ENCODE measurements at places on chromosomes 11 and 22.

GRCh38 chr11:11848891-11849746 is 7.3 kb downstream of the USP47 start:
- peak; percentile 41 for DNase-seq

DNA sequence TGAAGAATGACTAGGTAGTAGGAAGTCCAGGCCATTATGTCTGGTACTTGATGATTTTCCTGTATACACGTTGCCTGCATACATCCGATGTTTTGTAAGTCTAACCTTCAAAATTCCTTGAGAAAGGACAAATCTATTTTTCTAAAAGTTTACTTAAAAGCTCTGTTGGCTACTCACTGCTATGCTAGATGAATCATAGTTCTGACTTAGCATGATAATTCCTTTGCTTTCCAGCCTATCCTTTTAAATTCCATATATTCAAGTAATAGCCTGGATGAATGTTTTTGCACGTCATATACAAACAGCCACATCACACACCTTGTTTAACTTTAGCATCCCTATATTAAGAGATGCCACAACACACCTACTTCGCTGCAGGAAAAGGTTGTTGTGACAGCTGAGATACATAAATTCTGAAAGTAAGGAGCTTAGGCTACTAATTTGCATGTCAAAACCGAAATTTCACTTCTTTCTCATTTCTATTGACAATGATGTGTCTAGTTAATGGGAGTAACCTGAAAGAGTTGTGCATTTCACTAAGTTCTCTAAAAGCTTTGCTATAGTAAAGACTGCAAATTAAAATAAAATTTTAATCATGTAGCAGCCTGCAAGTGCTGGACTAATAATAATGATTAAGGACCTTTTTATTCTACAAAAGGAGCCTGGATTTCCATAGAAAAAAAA is 1116.4 kb downstream of the JRKL start:
- DNase-seq, result no peak

- no peak for DNase-seq
These were observed 110.9 kb downstream of the ELP4 start for GRCh38 chr11:31620434-31620833.

DNA sequence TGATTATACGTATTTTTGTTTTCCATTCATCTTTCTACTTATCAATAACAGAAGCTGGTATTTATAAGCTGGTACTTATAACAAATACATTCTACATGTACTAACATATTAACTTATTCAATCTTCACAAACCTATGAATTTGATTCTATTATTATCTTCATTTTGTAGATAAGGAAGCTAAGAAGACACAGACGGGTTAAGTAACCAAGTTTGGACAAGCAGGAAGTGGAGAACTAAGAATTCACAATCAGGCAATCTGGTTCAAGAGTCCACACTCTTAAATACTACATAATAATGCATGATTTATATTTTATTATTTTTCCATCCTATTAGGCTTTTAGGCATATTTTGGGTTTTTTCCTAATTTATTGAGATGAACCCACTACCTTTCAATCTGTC is 25.0 kb downstream of the FCHSD2 start:
- no peak for DNase-seq

GRCh38 chr11:65152122-65152521 is 17.8 kb upstream of the SYVN1 start:
- no peak for DNase-seq

DNA sequence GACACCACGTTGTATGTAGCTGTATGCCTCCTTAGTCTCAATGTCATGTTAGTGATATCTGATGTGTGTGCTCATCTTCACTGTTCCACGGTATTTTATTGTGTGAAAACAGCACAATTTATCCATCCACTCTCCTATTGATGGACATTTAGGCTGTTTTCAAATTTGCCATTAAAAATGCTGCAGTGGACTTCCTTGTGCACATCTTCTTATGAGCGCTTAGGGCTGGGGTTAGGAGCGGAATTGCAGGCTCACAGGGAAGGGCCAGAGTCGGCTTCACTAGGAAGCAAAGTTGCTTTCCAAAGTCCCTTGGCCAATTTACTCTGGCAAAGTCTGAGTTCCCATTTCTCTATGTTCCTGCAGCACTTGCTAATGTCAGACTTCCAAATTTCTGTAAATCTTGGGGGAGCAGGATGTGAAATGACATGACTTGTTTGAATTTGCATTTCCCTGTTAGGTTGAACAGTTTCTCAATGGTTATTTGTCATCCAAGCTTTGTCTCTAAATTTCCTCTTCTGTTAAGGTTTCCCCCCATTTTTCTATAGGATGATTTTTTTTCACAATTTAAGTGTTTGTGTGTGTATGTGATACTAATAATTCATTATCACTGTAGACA is 75.4 kb downstream of the MYEOV start:
- no peak for DNase-seq

GRCh38 chr22:49291781-49292180 is 535.9 kb downstream of the BRD1 start:
- no peak for DNase-seq

GRCh38 chr11:79422866-79423265 is 18.0 kb downstream of the TENM4 start:
- DNase-seq, result no peak

GRCh38 chr11:14181121-14181520 is 177.9 kb downstream of the RRAS2 start:
- no peak for DNase-seq

- DNase-seq, result no peak
These were observed 40.9 kb downstream of the ATG13 start for GRCh38 chr11:46658259-46658658.

DNA sequence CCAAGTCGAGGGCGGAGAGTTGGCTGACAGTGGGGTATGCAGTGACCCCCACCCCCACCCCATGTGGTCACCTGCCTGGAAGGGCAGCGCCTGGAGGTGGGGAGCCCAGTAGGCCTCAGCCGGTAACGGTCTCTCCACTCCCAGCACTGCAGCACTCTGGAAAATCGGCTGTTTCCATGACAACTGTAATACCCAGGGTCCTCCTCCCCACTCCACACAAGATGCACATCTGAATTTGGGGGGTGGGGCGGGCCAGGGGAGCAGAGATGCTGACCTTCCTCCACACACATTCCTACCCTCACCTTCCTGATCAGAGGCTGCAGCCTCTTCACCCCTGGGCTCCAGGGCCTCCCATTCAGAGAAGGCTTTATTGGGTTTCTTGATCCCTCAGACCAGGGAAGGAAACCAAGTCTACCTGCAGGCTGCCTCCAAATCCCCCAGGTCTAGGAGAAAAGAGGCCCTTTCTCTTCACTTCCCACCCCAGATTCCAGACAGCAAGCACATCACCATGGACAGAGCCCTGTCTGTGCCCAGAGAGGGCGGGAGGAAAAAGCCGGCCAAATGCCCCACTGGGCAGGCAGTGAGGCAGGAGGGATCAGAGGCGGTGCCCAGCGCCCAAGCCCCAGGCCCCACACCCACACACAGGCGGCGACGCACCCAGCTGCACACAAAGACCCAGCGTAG is 46.5 kb downstream of the SLC22A12 start:
- no peak for DNase-seq

DNA sequence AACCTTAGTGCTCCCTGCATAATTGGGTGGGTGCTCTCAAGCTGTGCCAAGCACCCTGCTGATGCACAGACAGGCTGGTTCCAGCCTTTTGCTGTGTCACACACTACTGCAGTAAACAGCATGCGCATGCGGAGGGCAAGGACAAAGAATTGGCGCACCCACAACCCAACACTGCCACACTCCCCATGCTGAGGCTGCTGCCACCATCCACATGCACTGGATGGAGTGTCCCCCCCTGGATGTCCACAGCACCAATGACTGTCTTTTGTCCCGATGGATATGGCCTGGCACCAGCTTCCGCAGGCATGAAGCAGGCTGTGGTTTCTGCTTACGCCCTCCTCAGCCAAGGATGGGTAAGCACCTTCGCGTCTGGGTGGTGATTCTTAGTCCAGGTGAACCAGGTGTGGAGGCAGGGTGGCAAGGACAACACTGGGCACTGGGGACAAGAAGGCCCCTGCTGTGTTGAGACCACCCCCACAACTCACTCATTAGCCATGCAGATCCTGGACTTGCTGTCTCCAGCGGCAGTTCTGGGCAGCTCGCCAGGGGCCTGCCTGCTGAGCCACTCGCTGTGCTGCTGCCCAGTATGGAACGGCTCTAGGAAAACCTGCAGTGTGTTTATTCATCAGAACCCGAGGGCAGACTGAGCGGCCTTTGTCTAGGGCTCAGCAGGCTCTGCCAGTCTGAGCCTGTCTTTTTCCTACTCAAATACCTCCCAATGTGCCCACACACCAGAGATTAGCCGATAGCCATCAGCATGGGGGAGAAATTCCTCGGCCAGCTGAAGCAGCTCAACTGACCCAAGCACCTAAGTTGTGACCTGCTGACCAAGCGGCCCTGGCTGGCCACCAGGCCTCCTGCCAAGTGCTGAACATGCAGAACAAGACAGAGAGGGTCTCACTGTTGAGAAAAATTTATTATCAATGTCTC is 8.2 kb upstream of the NAP1L4 start:
- peak; percentile 97 for DNase-seq

GRCh38 chr11:10091314-10092045 is 202.5 kb downstream of the SBF2 start:
- DNase-seq, result no peak

- no peak for DNase-seq
These were observed 22.8 kb downstream of the MYH9 start for GRCh38 chr22:36365020-36365411.

DNA sequence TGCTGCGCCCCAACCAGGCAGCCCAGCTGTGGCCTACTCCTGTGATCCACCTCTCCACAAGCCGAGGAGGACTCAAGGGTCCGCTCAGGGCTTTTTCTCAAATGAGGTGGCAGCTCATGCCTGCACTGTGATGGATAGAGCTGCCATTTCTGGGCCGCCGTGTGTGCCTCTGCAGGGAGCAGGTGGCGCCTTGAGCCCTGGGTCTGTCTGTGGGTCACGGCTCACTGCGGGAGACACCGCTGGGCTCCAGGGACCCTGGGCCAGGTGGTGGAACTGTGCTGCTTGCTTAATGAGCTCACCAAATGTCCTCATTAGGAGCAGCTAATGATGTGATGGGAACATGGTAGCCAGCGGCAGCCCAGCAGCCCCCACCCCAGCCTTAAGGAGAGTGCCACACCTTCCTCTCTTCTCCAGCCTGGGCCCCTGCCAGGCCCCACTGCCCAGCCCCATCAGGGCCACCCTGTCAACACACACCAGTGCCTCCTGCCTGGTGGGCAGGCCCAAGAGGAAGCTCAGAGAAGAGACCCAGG is 50.8 kb downstream of the DHCR7 start:
- DNase-seq, result no peak

- DNase-seq, result no peak
These were observed 6.1 kb upstream of the ELF5 start for GRCh38 chr11:34519595-34520235.

GRCh38 chr22:19775496-19776325 is 15.1 kb downstream of the TBX1 start:
- no peak for DNase-seq

GRCh38 chr11:19578871-19579270 is 133.8 kb upstream of the NAV2 start:
- no peak for DNase-seq

GRCh38 chr11:47646019-47646418 is 3.7 kb upstream of the MTCH2 start:
- DNase-seq, result no peak

DNA sequence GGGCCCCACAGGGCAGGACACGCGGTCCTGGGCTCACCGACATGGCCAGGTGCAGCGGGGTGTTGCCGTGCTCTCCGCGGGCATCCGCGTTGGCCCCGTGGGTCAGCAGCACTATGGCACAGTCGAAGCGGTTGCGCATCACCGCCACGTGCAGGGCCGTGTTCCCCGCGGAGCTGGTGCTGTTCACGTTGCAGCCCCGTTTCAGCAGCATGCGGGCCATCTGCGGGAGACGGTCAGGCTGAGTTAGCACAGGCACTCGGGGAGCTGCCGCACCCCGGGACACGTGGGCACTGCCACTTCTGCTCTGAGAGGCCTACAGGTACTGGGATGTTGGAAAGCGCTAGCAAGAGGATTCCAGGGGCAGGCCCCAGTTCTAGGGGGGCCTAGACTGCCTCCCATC is 22.3 kb upstream of the BAIAP2L2 start:
- no peak for DNase-seq

DNA sequence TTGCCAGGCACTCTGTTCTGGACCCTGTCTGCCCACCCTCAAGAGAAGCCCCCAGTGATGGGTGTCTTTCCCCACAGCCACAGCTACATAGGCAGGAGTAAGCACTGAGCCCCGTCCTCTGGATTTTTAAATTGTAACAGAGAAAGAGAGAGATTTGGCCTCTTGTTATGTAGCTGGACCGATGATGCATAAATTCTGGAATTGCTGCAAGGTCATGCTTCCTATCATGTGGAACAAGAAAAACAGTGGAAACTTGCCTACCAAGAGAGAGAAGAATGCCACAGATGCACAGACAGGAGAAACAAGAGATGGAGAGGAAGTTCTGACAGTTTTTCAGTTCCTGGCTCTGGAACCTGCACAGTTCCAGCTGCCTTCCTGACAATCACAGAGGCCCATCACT is 150.2 kb downstream of the ETS1 start:
- DNase-seq, result no peak

DNA sequence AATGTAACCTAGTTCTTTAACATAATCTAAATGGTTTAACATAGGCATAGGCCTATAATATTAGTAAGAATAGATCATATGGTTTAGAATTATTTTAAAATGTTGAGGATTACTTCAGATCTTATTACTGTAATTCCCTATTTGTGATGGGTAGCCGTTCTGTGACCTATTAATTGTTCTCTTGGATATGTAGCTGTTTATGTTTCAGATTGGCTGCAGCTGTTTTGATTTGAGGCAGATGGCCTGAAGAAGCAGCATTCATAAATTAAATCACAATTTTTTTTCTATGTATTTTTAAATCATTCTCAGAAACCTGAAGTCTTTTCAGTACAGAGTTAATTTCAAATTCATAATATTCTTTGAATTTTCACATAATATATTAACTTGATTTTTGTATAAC is 104.5 kb downstream of the PDE3B start:
- DNase-seq, result no peak

GRCh38 chr22:46588279-46589140 is 31.7 kb upstream of the GRAMD4 start:
- DNase-seq, result no peak

DNA sequence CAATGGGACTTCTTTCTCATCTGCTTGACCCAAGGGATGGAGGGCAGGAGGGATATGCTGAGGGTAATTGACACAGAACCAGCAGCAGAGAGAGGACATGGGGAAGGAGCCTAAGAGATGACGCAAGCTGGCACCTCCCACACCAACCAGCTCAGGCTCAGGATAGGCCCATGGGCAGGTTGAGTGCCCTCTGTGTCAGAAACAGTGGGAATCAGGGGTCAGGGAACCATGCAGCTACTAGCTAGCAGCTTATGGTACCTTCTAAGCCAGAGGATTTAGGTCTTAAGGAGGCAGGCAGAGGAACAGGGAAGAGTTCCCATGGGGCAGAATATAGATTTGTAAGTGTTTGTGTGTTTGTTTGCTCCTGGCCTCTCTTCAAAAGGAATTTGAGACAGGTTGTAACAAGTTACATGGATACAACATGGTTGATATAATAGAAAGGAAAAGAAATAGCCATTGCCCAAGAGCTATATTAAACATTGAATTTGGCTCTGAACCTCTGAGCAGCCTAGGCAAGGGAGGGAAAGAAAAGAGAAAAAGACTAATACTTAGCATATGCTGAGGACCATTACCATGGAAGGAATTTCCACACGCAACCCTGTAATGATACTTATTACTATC is 39.9 kb upstream of the NAV2 start:
- no peak for DNase-seq

All from hippocampal formation (tissue), 2 donors.